DMS153 (cell line): ENCODE measurements at places on chromosomes 5 and 9.

DNA sequence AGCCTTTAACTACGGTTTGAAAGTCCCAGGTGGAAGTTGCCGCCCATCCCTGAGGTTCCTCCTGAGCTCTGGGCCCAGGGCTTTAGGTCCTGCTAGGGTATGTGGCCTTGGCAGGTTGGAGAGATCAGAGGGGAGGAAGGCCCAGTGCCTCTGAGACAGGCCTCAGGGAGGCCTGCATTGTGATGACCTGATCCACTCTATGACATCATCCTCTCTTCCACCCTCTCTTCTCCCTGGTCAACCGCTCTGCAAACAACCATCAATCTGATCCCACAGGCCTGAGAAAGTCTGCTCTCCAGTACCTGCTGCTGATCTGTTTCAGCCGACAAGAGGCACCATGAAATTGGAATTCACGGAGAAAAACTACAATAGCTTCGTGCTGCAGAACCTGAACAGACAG, at the start of gene CCIN:
Gene CCIN, plus strand, starts transcription at position 223 of the 400 bp plus-strand sequence. Its CDS starts 115 bp downstream, at position 338.
- DNase-seq = no peak

DNA sequence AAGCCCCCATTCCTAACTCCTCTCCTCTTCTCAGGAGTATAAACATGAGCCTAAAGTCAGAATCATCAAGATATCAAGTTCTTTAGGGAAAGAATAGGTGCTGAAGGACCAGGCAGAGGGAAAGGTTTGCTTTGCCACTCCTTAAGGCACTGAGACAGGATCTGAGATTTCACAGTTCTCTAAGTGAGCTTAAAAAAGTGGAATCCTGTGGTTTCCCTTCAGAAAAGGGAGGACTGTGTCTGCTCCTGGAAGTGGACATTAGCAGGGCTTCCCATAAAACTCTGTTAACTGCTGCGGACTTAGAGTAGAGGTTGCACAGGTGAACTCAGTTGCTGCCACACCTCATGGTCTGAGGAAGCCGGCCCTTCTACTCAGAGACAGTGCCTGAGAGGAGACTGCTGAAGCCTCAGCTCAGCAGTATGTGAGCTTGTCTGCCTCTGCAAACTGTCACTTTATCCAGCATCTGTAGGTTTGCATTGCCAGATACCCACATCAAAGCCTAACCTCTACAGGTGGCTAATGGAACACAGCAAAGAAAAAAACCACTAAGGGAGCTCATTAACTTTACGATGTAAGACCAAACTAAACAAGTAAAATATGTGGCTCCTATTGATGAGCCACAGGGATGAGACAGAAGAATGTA, 42.9 kb downstream of the RIC1 start:
- peak; percentile 14 for DNase-seq

DNA sequence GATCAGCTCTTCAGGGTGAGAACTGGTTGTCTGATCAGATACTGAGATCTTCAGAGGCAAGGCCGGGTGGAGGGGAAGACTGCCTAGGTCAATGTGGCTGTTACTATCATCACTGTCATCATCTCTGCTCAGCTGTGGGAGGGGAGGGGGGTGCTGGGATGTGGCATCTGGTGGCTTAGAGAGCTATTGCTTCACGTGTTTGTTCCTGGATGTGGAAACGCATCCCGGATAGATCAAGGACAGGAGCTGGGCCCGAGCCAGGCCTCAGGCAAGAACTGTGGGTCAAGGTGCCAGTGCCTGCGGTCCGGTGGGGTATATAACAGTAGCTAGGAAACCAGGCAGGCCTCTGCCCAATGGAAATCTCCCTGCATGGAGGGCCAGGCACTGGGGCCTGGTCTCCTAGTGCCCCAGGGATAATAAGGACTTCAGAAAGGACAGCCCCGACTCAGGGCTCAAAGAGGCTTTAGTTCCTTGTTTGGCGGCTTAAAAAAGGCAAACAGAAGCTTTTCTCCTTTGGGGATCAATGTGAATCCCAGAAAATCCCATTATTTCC, 30.3 kb upstream of the TIFAB start:
- DNase-seq = no peak

DNA sequence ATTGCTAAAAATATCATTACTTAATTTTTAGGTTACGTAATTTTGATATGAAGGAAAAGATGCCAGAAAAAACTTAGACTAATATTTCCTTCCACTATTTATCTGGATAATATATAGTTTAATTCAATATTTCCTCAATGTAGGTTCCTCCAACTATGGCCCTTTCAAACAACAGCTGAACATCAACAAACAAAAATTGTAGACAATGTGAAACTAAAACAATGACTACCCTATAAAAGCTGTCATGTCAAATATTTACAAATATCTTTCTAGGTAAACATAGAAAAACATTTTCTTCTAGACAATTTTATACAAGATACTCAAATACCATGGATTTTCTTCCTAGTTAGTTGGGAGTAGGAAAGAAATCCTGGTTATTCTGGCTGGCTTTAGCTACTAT, 16.9 kb downstream of the ELOVL7 start:
- DNase-seq = no peak

- DNase-seq = no peak
Measured at GRCh38 chr5:119319401-119319800, 36.4 kb upstream of the TNFAIP8 start.

- no peak for DNase-seq
Measured at GRCh38 chr5:11429254-11429653, 475.0 kb downstream of the CTNND2 start.

DNA sequence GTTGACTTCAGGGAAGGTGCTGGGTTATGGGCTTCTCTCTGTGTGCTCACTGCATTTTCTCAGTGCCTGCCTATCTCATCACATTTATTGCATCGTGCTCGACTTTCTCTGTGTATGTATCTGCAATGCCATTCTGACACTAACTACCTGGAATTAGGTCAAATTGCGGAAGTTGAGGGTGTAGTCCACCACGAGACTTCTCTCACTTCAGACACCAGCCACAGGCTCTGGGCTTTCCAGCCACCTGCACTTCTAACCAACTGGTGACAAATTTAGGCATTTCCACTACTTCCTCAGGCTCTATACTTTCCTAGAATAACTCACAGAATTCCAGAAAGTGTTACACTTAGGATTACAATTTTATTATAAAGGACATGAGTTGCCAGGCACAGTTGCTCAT, 188.6 kb upstream of the ZNF608 start:
- no peak for DNase-seq

DNA sequence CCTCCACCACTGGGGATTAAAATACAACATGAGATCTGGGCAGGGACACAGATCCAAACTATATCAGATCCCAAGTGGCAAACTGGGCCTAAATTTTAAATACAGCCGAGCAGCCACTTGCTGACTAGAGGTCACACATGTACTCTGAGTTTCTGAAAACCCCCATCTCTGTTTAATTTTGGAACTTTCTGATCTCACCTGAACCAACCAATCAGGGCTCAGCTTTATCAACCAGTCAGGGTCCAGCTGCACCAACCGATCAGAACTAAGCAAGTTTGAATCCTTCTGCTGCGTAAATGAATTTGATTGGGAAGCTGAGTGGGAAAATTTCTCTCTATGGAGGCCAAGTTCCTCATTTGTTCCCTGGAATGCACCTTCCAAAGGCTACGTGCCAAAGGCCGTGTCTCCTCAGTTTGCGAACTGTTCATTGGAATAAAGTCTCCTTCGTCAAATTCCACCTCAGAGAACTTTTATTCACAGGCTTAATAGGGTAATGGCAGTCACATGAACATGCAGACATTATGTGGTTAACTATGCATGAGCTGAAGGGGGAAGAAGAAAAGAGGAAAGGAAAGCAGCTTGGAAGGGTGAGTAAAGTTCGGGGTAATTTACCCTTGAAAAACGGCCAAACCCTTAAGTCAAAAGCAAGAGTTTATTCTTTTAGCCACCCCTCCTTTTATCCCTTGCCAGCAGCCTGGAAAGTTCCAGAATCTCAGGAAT, 3.7 kb downstream of the CD180 start:
- DNase-seq = no peak

DNA sequence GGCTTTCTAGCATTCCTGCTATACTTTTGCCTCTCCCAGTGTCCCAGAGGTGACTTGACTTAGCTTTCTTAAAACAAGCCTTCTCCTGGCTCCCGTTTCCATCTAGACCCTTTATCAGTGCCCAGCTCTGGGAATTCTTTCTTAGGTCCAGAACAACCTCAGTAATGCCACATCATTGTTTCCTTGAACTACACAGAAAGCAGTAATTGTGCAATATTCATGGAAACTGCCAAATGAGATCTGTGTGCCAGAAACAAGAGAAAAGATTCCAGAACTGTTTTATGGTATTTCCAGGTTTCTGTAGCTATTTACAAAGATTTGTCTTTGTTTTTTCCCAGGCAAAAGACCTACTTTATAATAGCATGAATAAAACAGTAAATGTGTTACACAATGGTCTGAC, 391.3 kb downstream of the SLCO4C1 start:
- no peak for DNase-seq

DNA sequence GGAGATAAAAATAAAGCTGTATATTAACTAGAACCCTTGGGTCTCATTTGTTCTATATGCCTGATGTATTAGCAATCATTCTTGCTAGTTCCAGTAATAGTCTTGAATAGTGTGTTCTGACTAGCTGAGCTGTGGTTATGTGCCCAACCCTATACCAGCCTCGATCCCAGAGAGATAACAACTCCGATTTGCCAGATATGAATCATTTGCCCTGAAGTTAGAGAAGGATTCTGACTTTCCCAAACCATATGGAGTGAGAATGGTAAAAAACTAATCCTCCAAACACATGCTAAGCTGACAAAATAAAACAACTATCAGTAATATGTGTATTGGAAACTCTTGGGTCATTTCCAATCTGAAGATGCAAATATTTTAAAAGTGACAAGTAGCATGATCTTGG, 64.8 kb downstream of the ALDH1A1 start:
- DNase-seq = no peak

- no peak for DNase-seq
Measured at GRCh38 chr9:71506821-71507220, 261.5 kb downstream of the CEMIP2 start.

DNA sequence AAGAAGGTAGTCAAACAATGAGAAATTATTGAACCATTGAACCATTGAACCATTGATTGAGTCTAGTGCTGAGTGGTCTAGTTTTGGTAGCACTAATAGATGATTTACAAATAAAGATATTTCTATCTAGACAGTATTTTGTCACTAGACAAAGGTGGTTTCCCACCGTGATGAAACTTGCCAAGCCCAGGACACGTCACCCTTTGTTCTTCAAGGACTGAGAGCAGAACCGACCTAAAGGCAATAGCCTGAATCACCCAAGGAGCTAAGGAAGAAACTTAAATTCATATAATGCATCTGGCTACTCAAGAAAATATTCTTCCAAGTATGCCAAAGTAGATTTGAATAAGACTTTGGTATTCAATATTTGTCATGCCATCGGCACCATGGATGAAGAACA, 103.3 kb downstream of the ESM1 start:
- no peak for DNase-seq

- no peak for DNase-seq
Measured at GRCh38 chr5:135729321-135729786, 105.1 kb upstream of the SLC25A48 start.

GRCh38 chr9:110446171-110446570, 108.5 kb upstream of the TXNDC8 start:
- DNase-seq = no peak

- no peak for DNase-seq
Measured at GRCh38 chr5:127398508-127398907, 107.9 kb downstream of the MEGF10 start.

GRCh38 chr5:20500546-20500945, 512.5 kb upstream of the CDH18 start:
- no peak for DNase-seq

DNA sequence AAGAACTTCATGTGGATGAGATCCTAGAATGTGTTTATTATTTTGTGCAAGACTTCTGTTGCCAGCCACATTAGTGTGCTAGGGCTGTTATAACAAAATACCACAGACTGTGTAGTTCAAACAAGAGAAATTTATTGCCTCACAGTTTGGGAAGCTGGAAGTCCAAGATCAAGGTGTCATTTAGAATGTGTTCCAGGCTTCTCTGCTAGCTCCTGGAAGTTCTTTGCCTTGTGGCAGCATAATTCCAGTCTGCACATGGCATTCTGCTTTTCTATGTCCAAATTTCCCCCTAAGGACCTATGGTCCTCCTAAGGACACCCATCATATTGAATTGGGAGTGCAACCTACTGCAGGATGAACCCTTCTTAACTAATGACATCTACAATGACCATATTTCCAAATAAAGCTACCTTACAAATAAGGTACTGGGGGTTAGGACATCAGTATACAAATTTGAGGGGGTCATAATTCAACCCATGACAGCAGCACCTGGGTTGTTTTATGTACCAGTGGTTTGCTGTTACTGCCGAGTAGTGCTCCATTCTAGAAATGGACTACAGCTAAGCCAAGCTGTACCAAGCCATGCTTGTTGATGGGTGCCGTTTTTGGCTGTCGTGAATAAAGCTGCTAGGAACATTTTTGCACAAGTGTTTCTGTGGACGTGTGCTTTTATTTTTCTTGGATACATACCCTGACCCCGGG, 52.7 kb downstream of the DAPK1 start:
- no peak for DNase-seq

GRCh38 chr5:95027775-95028174, 257.1 kb downstream of the MCTP1 start:
- DNase-seq = no peak

- DNase-seq = peak; percentile 65
Measured at GRCh38 chr5:144436007-144436406, 265.3 kb downstream of the KCTD16 start.

DNA sequence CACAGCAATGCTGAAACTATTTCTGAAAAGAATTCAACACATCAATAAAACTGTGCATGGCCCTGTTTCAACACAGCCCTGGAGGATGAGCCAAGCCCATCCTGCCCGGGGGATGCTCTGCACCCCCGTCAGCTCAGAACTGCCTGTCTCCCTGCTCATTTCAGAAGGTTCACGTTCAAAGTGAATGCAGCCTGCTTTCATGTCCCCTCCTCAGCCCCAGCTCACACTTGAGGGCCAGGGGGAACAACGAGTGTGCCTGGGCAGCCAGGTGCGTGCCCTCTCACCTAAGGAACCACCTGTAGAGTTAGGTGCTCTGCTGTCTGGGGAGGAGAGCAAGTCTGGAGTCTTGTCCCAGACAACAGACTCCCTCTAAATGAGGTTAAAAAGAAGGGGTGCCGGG, 348.5 kb upstream of the IRX2 start:
- no peak for DNase-seq

DNA sequence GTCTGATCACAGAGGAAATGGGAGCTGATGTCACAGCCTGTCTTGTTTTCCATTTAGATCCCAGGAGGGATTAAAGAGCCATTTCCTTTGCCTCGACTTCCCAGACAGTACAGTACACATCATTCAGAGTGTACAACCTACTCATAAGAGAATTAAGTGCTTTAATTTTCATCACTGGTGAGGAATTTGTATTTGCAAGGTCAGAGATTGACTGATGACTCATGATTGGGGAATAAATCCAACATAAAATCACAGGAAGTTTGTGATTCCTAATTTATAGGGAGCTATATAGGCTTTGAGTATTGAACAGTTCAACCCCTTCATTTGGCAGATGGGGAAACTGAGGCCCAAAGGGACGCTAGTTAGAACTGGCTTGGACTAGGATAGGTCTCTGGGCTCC, 4.1 kb upstream of the TOMM5 start:
- DNase-seq = no peak

GRCh38 chr5:133287500-133287899, 235.7 kb downstream of the HSPA4 start:
- no peak for DNase-seq

- no peak for DNase-seq
Measured at GRCh38 chr9:107907255-107907654, 417.7 kb upstream of the KLF4 start.

GRCh38 chr5:57102905-57103255, 71.0 kb upstream of the GPBP1 start:
- no peak for DNase-seq

GRCh38 chr5:150286820-150287219, 2.8 kb downstream of the CAMK2A start:
- DNase-seq = no peak
